ENCODE measurements at places on chromosomes 13 and 19.

DNA sequence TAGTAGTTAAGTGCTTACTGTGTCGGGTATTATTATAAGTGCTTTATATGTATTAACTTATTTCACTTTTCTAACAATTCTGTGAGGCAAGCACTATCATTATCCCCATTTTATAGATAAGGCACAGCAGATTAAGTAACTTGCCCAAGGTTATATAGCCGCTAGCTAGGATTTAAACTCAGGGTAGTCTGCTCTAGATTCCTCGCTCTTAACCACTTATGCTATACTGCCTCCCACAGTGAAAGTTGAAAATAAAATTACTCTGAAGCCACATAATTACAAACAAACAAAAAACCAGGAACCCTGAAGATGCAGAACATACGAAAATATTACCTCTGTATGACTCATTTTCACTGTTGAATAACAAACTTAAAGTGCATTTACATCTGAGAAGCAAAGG is 3.9 kb downstream of the TEX30 start:
- DNase-seq, result no peak

- no peak for DNase-seq
Observed at GRCh38 chr13:50701469-50701868, 142.0 kb downstream of the DLEU7 start.

DNA sequence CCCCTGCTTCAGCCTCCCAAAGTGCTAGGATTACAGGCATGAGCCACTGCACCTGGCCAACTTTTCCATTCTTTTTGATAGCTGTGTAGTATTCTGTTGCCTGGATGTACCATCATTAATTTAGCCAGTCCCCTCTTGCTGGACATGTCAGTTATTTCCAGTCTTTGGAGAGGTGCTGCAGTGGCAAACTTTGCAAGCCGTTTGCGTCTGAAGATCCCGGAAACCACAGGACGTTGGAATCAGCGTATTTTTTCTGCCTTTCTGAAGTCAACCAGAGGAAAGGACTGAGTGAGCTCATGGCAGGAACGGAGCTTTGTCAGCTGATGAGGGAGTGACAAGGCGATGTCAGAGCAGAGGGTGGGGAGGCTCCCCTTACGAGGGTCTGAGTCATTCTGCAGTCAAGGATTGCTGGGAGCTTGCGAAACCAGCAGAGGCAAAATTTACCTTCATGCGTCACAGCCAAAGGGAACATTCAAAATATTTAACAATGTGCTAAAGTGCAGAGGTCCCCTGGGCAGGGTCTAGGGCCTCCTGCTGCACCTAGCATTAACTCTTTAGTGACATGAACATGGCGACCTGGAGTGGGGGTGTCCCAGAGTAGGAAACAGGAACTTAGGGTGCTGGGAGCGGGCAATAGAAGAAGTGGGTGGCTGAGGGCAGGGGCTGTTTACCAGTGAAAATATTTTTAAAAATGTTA is 5.6 kb downstream of the C5AR1 start:
- no peak for DNase-seq

GRCh38 chr13:50334944-50335343 is 319.7 kb downstream of the KCNRG start:
- no peak for DNase-seq

GRCh38 chr13:112475889-112476288 is 99.7 kb downstream of the SPACA7 start:
- no peak for DNase-seq

DNA sequence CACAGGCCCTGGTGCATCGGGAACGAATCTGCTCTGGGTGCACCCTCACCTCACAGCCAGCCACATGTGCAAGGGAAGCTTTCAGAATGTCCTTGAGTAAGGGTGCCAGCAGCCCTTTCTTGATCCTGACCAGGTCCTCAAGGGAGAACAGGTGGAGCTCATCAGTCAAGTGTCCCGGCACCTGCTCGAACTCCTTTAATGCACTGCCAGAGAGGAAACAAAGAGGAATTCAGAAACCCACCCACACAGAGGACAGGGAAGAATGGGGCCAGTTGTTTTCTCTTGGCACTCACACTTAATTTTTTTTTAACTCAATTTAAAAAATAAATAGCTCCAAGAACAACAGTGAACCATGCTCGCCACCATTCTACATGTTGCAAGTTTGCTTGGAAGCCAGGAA is 41.7 kb downstream of the RUBCNL start:
- no peak for DNase-seq

- no peak for DNase-seq
Observed at GRCh38 chr13:38350114-38350617, 515 bp downstream of the UFM1 start.

DNA sequence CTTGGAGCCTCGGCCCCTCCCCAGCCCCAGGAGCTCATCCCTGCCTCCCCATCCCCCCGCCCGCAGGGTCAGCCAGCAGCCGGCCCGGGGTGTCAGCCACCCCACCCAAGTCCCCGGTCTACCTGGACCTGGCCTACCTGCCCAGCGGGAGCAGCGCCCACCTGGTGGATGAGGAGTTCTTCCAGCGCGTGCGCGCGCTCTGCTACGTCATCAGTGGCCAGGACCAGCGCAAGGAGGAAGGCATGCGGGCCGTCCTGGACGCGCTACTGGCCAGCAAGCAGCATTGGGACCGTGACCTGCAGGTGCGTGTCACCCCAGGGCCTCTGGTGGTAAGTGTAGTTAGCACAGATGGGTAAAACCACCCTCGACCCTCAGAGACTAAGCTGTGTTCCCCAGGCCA is 13.8 kb downstream of the MAP1S start:
- DNase-seq, result no peak

DNA sequence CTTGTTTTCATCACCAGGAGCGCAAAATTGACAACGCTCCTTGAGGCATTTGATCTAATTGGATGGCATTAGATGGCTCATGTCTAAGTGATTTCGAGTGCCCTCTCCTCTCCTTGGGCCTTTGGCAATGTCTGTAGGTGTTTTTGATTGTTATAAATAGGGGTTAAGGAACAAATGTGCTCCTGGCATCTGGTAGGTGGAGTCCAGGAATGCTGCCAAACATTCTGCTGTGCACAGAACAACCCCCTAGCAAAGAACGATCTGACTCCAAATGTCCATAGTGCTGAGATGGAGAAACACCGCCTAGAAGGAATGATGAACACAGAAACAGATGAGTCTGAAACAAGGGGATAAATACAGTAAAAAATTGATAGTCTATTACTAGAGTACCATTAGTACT is 68.0 kb upstream of the C1QTNF9B start:
- no peak for DNase-seq

DNA sequence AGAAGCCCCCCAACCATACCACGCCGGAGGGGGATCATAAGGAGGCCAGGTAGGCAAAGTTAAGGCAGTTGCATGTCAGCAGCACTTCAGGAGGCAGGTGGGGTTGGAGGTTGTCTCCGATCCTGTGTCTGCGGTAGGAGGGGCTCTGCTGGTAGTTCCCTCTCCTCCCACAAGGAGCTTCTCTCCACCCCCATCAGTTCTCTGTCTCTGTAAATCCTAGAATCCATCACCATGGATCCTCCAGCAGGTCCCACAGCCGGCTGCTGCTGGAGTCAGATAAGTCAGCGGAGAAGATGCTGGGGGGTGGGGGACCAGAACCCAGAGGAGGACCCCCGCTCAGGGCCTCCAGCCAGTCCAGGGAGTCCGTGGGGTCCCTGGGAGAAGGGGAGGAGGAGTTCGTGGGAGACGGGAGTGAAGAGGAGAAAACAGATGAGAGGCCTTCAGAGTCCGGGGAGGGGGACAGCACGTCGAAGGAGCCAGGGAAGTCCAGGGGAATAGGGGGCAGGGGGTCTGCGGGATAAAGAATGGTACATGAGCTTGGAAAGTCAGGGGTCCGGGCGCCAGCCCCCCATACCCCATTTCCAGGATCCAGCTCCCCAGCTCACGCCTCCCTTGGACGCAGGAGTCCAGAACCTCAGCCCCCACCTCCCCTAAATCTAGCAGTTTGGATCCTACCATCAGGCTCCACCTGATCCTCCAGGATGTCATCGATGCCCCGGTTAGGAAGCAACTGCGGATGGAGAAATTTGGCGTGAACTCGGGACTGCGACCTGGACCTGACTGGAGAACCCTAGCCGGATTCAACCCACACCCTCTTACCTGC is 6.3 kb downstream of the MAMSTR start:
- DNase-seq, result no peak

- DNase-seq, result no peak
Observed at GRCh38 chr13:90105276-90105675, 1242.2 kb upstream of the MIR17HG start.

- DNase-seq, result no peak
Observed at GRCh38 chr13:93286047-93286446, 59.4 kb downstream of the GPC6 start.

DNA sequence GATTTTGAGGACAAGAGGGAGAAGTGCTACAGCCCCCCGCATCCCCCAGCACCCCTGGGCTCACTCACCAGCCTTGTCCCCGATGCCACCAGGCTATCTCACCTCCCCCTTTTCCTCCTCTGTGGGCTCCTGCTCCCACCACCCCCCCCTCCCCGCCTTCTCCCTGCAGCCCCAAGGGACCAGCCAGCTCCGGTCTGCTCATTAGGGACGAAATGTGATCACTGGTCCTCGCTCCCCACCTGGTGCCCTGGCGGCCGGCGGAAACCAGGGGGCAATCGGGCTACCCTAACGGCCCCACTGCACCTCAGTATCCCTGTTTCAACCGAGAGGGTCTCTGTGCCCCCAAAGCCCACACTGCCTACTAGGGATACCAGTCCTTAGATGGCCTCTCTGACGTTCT is 2.7 kb downstream of the GPR4 start:
- no peak for DNase-seq

DNA sequence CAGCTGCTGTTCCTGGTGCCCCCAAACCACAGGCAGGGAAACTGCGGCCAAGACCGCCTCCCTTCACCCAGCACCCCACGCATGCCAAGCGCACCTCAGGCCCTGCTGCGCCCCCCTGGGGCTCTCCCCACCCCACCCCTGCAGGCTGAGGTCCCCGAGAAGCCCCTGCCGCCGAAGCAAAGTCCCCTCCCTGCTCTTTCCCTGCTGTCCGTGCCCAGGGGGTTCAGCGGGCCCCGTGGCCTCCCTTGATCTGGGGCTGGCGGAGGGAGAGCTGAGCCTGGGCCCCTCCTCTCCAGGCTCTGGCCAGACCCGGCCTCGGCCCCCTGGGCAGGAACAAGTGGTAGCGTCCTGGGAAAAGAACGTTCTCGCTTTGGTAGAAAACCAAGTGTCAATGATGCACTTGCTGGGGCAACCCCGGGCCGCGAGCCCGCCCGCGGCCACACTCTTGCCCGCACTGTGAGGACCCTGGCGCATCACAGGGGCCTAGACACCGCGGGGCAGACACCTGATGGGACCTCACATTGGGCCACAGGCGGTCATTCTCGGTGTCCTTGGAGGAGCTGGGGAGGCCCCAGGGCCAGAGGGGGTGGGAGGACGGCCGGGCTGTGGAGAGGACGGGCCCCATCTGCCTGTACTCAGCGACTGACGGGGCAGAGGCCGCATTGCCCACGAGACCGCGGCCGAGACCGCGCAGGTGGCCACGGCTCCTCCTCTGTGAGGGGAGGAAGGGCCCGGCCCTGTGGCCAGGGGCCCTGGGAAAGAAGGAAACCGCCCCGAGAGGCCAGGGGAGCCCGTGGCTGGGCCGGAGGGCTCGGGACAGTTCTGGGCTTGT is 29.0 kb downstream of the GPX4 start:
- no peak for DNase-seq

- DNase-seq, result no peak
Observed at GRCh38 chr19:397941-398706, 10.8 kb downstream of the C2CD4C start.

GRCh38 chr13:112034846-112035245 is 32.1 kb upstream of the SOX1 start:
- DNase-seq, result no peak

DNA sequence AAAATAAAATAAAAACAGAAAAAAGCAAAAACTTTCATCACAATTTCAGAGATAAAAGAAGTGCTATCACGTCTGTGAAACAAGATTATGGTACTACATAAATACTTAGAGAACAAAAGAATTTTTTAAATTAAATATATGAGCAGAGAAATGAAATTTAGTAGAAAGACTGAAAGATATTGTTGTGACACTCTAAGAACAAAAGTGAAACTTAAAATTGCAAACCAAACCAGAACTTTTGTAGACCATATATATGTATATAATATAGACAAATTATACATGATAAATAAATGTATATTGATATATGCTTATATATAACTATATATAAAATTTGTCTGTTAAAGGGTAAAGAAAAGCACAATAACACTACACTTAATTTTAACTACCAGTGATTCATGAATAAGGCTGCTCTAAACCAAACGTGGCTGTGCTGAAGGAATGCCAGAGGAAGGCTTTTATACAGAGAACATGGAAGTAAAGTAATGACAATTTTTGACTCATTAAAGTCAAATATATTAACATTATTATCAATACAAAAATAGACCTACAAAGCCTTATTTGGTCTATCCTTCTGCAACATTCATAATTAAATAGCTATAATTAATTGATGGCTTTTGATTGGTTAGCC is 1516.7 kb upstream of the PCDH20 start:
- no peak for DNase-seq

DNA sequence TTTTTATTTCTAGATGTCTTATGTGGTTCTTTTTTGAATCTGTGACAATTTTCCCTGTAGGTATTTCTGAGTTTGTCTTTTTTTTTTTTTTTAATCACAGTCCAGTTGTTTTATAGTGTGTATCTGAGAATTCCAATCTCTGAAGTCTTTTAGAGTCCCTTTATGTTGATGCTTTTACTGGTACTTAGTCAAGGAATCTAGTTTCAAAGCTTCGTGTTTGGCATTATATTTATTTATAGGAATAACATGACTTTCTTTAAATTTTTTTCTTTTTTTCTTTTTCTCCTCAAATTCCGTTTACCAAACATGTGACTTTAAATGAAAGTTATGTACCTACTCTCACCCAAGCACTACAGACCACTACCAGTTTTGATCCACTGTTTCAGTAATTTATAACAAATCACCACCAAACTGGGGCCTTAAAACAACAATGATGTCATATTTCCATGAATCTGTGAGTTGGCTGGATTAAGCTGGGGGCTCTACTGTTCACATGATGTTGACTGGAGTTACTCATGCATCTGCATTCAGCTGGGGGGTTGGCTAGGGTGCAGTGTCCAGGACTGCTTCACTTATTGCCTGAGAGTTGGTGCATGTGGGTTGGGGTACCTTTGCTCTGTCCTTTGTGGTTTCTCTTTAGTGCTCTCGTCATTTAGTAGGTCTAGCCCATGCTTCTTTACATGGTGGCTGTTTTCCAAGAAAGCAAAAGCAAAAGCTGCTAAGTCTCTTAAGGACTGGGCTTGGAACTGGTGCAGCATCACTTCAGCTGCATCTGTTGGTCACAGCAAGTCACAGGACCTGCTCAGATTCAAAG is 22.3 kb downstream of the KCTD4 start:
- DNase-seq, result no peak

GRCh38 chr13:43289470-43290255 is 266.3 kb downstream of the DNAJC15 start:
- no peak for DNase-seq

DNA sequence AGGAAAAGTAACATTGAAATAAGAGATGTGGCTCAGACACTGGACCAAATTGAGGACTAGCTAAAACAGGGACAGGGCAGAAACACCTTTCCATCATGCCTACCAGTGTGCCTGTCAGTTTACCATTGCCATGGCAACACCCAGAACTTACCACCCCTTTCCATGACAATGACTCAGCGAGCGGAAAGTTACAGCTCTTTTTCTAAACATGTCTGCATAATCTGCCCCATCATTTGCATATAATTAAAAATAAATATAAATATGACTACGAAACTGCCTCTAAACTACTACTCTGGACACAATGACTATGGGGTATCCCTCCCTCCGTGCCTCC is 96.0 kb downstream of the UBL3 start:
- DNase-seq, result peak; percentile 52

All from iPS DF 19.7 (cell line).